ENCODE measurements at places on chromosomes 7 and 10.

GRCh38 chr10:114767101-114767985 lies 54.2 kb upstream of the FHIP2A start:
- DNase-seq: peak; percentile 76

DNA sequence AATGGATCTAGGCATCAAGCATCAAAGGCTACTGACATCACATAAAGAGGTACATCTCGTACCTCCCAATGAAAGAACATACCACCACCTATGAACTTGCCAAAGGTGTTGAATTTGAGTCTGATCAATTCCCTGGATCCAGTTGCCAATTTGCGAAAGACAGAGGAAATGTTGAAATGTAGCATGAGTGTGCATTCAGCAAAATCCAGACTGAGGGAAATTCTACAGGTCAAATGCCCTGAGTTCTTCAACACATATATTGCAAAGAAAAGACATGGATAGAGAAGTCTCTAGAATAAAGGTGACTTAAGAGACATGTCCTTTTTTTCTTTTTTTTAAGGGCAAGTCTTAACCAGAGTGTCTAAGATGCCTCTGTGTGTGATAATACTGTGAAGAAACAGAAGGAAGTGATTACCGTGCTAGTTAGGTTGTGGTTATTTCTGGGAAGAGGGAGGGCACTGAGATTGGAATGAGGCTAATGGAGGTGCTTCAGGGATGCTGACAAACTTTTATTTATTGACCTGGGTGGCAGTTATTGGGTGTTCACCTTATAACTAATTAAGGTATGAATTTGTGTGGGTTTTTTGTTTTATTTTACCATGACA lies 128.7 kb downstream of the SAMD9 start:
- DNase-seq: no peak

DNA sequence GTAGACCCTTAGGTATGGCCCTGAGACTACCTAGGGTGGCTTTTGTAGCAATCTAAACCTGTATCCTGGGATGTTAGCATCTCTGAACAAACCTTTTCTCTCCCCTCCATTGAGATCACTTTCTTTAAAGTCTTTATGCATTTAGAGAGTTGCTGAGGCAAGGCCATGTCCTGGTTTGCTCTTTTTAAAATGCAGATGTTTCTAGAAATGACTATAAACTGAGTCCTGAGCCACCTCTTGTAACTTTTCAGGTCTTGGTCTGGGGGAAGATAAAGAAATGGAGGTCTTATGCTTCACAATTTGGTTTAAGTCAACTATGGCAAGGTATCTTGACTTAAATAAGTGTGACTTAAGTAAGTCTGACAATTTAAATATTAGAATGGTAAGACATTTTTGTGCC lies 78.0 kb downstream of the AUTS2 start:
- DNase-seq: no peak

GRCh38 chr7:24656608-24657007 lies 83.4 kb downstream of the PALS2 start:
- no peak for DNase-seq

- DNase-seq: peak; percentile 42
Observed at GRCh38 chr7:1719913-1720312, 49.8 kb downstream of the ELFN1 start.

DNA sequence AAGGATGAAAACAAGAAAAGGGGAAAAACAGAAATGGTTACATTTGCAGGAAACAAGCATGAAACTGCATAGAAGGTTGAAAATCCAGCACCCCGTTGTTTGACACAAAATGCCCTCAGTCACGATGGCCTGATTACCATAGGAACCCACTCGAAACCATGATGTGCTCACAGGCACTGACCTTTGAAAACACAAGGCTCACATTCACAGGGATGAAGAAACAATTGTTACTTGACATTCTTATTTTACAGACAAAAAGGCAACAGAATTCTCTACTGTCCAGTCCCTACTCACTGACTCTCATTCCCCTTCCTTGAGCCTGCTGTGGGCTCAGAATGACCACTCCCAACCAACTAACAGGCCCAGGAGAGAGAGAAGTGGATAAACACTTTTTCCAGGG lies 131.4 kb upstream of the PDLIM1 start:
- DNase-seq: no peak

- DNase-seq: peak; percentile 99
Observed at GRCh38 chr7:102395873-102396709, at the start of gene PRKRIP1. PRKRIP1 (plus strand) TSS chr7:102396363; CDS start chr7:102396412, 49 bp downstream.

DNA sequence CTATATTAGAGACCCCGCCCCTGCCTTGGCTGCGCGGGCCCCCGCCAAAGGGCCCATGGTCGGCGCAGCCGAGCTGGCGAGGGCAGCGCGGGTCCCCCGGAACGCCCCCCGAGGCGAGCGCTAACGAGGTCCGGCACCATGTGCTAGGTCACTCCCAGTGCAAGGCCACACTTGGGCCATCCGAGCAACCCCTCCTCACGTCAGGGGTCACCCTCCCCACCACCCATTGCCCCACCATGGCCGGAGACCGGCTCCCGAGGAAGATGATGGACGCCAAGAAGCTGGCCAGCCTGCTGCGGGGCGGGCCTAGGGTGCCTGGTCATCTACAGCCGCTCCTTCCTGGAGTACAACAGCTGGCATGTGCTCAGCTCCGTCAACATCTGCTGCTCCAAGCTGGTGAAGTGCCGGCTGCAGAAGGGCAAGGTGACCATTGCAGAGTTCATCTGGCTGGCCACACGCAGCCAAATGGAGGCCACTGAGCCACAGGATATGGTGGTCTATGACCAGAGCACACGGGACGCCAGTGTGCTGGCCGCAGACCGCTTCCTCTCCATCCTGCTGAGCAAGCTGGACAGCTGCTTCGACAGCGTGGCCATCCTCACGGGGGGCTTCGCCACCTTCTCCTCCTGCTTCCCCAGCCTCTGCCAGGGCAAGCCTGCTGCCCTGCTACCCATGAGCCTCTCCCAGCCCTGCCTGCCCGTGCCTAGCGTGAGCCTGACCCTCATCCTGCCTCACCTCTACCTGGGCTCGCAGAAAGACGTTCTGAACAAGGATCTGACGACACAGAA lies 12.4 kb upstream of the SEC24C start:
- DNase-seq: no peak

- DNase-seq: no peak
Observed at GRCh38 chr7:66500087-66500486, 128.6 kb upstream of the KCTD7 start.

GRCh38 chr7:494906-495305 lies 24.7 kb downstream of the PDGFA start:
- no peak for DNase-seq

- DNase-seq: no peak
Observed at GRCh38 chr7:48099781-48100180, 10.7 kb downstream of the UPP1 start.

- DNase-seq: no peak
Observed at GRCh38 chr10:74909670-74910069, 83.3 kb downstream of the KAT6B start.

DNA sequence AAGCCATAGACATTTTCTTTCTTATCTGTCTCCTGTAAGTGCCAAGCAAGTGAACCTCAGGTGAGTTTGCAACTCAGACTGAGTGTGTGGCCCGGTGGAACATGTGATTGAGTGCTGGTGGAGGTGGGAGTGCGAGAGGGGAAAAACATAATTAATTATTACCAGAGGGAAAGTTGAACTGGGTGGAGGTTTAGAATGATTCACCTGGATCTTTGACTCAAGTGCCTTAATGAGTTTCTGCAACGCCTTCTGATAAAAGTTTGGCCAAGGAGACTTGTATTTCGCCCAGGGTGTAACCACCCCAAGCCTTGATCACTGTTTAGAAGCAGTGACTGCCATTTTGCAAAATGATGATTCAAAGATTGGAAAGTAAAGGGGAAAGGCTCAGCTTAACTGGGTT lies 513.9 kb downstream of the GATA3 start:
- DNase-seq: no peak

GRCh38 chr10:132193907-132194552 lies 7.3 kb downstream of the DPYSL4 start:
- no peak for DNase-seq

DNA sequence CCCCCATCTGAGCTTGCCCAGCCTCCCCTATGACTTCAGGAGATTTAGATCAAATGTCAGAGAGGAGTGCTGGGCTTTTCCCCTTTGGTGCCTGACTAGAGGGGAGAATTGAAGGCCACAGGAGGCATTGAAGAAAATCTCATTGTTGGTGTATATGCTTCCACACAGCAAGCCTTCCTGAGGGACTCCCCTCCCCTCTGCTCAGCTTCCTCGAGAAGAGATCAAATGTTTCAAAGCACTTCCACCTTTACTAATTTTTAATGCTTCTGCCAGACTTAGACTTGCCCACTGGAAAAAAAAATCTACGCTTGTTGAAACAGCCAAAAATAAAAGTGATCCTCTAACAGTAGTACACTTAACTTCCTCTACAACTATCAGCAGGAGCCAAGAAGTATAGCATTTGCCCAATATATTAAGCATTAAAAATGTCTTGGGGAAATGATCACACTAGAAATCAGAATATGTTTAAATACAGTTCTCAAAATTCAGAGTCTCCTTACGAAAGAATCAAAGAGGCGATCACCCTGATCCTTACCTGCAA lies 79.3 kb downstream of the FZD1 start:
- DNase-seq: no peak

- no peak for DNase-seq
Observed at GRCh38 chr10:120979435-120980278, 128.5 kb downstream of the WDR11 start.

DNA sequence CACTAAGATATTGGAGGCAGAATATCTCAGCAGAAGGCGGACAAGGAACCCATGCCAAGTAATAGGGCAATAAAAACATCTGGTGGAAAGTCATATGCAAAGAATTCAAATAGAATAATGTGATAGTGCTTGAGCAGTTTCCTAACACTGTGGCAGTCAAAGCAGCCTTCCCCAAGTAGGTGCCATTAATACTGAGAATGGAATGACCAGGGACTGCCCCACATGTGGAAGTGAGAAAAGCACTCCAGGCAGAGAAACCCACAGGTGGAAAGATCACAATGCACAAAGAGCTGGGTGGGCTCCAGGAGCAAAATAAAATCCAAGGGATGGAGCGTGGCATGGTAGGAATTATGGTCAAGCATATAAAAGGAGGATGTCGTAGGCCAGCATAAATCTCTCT lies 64.4 kb upstream of the NME8 start:
- no peak for DNase-seq

Data from RPMI8226 (cell line).